ENCODE measurements at places on chromosomes 2 and 18.

- no peak for DNase-seq
Measured at GRCh38 chr18:62998443-62998842, 283.1 kb downstream of the PHLPP1 start.

- DNase-seq, result no peak
Measured at GRCh38 chr2:206336861-206337260, 62.4 kb downstream of the ZDBF2 start.

- no peak for DNase-seq
Measured at GRCh38 chr18:23227726-23228070, 92.4 kb downstream of the CABLES1 start.

- no peak for DNase-seq
Measured at GRCh38 chr2:71905205-71905604, 242.5 kb downstream of the CYP26B1 start.

GRCh38 chr2:96093528-96093927, 22.8 kb downstream of the ADRA2B start:
- DNase-seq, result no peak

GRCh38 chr18:46466234-46467160, 190.5 kb downstream of the LOXHD1 start:
- no peak for DNase-seq

All from CD4-positive, alpha-beta T cell treated with Interleukin-17A for 1 hour (primary cell).